ENCODE measurements at places on chromosomes 11 and 22. TPM values are rescaled to one million over a fixed set of nuclear protein-coding genes. Genes with fewer than 3 reads are reported as not detected.

Gene RAG1
- total RNA-seq, result 0.58 TPM

Gene OR51B4
- not detected for total RNA-seq

Gene MS4A3
- total RNA-seq, result not detected

Gene OTOG
- total RNA-seq, result 2.4 TPM

Gene CDC42EP2
- total RNA-seq, result 11.7 TPM

Gene OR5P2
- not detected for total RNA-seq

Gene TRPC6
- 0.25 TPM for total RNA-seq

Gene DGAT2
- total RNA-seq, result 2.6 TPM

Gene DGCR2
- total RNA-seq, result 65.5 TPM

Gene IGLL1
- not detected for total RNA-seq

Gene OSM
- not detected for total RNA-seq

Gene SHANK3
- 6.0 TPM for total RNA-seq

Gene ADAMTS8
- total RNA-seq, result 15.5 TPM

Gene PYGM
- total RNA-seq, result 9.7 TPM

Gene MS4A8
- not detected for total RNA-seq

Gene TRIM34
- total RNA-seq, result 0.63 TPM

Gene MUC6
- total RNA-seq, result not detected

Gene EWSR1
- 385 TPM for total RNA-seq

Gene DSCAML1
- 0.27 TPM for total RNA-seq

Gene CLMP
- total RNA-seq, result 20.8 TPM

Gene C11orf21
- total RNA-seq, result not detected

Gene DDB1
- 275 TPM for total RNA-seq

Gene SLC22A12
- total RNA-seq, result not detected

Gene TCN2
- 30.0 TPM for total RNA-seq

Gene BDNF
- total RNA-seq, result 5.4 TPM

Gene P2RY2
- total RNA-seq, result 1.2 TPM

Gene FDX1
- total RNA-seq, result 9.6 TPM

Gene MMP13
- total RNA-seq, result not detected

Gene TREH
- total RNA-seq, result not detected

Gene VWA5A
- total RNA-seq, result 18.8 TPM

Gene WBP2NL
- total RNA-seq, result not detected

Gene BAIAP2L2
- total RNA-seq, result 7.2 TPM

Gene TEX12
- not detected for total RNA-seq

Gene MUC5AC
- not detected for total RNA-seq

Gene DDI1
- total RNA-seq, result not detected

Gene CDHR5
- 0.11 TPM for total RNA-seq

Gene CBX7
- 8.7 TPM for total RNA-seq

Gene TRIM5
- total RNA-seq, result 33.3 TPM
